ENCODE measurements at places on chromosomes 16 and 17. TPM values are rescaled to one million over a fixed set of nuclear protein-coding genes. Genes with fewer than 3 reads are reported as not detected.
A peak's percentile ranks its signal among the peaks of the same experiment; 100 is the strongest.

CDH3 gene
- total RNA-seq: 97.2 TPM

NPIPA1 gene
- total RNA-seq: 123 TPM

GINS3 gene
- 17.2 TPM for total RNA-seq

KRT32 gene
- total RNA-seq: not detected

TTYH2 gene
- total RNA-seq: 3.2 TPM

SNAI3 gene
- total RNA-seq: 3.2 TPM

TAT gene
- not detected for total RNA-seq

DNA sequence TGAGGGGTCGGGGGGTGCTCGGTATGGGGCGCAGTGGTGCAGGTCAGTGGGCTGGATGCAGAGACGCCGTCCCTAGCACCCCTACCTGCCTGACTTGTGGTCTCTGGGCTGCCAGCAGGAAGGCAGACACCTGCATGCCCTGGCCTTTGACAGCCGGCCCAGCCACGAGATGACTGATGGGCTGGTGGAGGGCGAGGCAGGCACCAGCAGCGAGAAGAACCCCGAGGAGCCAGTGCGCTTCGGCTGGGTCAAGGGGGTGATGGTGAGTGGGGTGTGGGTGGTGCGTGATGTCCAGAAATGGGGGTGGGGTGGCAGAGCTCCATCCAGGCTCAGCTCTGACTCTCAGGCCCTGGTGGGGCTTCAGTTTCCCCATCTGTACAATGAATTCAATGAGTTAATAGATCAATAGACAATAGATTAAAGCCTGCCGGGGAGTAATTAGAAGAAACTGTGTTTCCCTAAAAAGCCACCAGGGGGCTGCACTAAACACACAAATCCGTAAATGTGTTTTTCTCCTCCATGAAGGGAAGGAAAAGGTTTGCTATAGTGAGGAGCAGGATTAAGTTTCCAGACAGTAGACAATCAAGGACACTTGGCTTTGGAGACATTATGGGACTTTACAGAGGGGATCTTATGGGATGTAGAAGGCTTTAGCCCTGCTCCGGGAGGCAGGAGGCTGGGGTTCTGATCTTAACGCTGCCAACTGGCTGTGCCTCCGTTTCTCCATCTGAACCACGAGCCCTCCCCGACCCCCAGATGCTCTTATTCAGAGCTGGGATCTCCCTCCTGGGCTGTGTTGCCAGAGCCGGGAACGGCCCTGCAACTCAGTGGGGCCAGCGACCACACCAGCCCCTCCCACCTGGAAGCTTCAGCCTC is 2.2 kb downstream of the SLC12A3 start:
- H3K4me3 ChIP-seq: no peak overlapping the region
- no peak for DNase-seq
- no peaks in the 10 kb centered on the region for H3K36me3 ChIP-seq

DNA sequence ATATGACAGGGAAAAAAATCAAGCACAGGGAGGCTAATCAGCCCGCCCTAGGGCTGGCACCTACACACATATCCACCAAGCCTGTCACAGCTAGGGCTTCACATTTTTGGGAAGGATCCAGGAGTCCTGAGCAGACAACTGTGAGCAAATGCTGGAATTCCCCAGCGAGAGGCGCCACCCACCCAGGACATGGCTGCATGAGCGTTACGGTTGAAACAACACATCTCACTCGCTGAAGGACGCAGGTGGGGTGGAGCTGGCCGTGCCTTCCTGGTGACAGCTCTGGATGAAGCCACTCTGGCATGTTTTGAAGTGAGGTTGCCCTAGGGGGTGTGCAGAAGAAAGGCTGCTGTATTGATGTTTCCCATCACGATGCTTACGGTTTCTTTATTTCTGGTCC is 315.1 kb upstream of the EEF2KMT start:
- peaks cover 16% of the 10 kb centered on the region for H3K36me3 ChIP-seq
- no peak overlapping the region for H3K27ac ChIP-seq
- peak; percentile 66 for DNase-seq
- H3K27me3 ChIP-seq: no peaks in the 10 kb centered on the region
- H3K4me1 ChIP-seq: no peaks in the 10 kb centered on the region

GRCh38 chr16:81933361-81933760 is 77.9 kb downstream of the SDR42E1 start:
- H3K4me3 ChIP-seq: no peak overlapping the region
- no peak for DNase-seq
- no peaks in the 10 kb centered on the region for H3K36me3 ChIP-seq
- H3K27me3 ChIP-seq: no peaks in the 10 kb centered on the region
- no peaks in the 10 kb centered on the region for H3K4me1 ChIP-seq

DNA sequence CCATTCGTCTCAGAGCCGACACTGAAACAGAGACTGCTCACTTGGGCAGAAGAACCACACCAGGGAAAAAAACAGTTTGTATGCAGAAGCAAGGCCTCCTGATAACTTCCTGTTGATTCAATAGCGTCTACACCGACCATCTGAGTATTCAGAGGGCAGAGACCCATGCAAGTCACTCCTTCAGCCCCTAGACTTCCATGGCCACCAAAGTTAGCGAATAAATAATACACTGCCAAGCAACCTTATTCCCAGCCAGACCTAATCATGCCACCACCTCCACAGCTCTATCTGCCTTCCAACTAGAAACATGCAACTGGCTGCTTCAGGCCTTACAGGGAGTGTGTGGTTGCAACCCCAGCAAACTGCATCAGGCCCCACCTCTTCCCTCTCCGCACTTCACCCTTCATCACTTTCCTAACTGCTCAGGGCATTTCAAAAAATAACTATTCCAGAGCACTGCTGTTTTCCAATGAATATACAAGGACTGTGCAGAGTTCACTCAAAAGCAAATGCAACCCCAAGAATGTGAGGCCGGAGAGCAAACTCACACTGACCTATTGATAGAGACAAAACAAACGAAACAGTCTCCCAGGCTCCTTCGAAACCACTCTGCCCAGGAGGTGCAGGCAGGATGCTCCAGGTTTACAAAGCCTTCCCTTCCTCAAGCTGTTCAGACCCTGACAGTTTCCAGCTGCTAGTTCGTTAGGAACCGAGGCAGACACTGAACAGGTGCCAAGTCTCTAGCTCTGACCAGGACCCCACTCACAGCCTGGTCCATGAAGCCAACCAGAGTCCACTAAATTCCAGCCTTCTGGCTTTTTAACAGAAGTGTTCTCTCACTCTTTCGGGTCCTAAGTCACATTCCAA is 3.6 kb downstream of the USP7 start:
- H3K4me3 ChIP-seq: peak overlapping the region; percentile 21
- peaks cover 27% of the 10 kb centered on the region for H3K4me1 ChIP-seq
- peaks cover 8% of the 10 kb centered on the region for H3K36me3 ChIP-seq
- no peak for DNase-seq
- no peak overlapping the region for H3K27ac ChIP-seq

DNA sequence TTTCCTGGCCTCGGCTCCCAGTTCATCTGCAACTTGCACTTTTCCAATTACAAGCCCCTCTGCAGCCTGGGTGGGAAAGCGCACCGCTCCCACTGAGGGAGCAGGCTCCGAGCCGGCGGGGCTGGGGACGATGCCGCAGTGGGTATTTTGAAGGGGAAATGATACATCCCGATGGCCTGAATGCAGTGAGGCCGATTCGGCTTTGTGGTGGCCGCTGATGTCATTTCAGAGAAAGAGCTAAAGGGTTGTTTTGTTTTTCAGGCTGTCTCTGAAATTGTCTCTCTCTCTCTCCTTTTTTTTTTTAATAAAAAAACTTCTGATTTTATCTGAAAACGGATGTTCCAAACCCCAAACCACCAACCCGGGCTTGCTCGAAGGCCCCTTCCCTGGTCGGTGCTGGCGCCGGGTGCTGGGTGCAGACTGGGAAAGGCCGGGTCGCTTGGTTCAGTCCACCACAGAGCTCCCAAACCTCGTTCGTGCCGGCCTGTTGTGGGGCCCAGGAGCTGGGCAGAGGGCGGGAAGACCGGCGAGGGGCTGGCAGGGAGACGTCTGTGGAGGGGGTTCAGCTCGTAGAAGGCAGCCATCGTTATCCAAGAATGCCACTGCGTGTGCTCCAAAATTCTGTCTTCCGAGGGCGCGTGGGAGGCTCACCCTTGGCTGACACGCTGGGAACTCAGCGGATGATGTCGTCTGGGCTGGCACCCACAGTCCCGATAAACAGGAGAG is 102.8 kb downstream of the FOXL1 start:
- DNase-seq: no peak
- H3K4me3 ChIP-seq: no peak overlapping the region
- H3K36me3 ChIP-seq: peaks cover 6% of the 10 kb centered on the region
- no peaks in the 10 kb centered on the region for H3K4me1 ChIP-seq

DNA sequence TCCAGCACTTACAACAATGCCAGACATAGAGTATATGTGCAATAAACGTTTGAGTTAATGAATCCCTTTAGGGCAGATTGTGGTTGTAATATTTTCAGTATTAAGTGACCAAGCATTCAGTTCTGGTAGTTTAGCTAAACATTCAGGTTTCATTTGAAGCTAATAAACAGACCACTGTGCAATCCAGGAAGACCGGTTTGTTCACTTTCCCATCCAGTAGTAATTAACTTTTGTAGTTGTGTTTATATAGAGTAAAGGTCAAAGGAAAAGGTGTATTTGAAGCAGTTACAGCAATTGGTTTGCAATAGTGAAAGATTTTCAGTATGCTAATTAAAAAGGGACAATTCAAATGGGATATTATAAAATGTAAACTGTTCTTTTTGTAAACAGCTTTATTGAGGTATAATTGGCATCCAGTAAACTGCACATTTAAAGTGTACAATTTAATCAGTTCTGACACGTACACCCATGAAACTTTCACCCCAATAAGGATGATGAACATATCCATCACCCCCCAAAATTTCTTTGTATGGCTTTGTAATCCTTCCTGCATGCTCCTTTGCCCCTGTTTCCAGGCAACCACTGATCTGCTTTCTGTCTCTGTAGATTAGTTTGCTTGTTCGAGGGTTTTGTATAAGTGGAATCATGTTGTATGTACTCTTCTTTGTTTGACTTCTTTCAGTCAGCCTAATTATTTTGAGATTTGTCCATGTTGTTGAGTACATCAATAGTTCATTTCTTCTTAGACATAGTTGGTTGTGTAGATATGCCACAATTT is 26.3 kb downstream of the MRTFB start:
- H3K27me3 ChIP-seq: no peaks in the 10 kb centered on the region
- no peak overlapping the region for H3K4me3 ChIP-seq
- DNase-seq: no peak
- H3K36me3 ChIP-seq: peaks cover 1% of the 10 kb centered on the region

DNA sequence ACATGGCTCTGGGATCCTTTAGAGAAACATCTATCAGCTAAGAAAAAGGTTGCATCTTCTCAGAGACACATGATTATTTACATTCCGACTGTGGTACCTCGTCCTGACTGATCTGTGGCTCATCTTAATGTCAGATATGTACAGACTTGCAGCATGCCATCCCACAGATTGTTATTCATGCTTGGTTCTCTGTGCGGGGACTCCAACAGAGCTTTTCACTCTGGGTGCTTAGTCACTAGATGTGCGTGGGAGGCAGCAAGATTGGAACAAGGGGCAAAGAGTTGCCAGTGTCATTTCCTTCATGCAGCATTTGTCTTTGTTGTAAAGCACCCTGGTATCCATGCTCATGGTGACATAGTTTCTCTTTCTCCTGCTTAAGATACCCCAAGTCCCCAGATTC is 179.1 kb upstream of the CACNG5 start:
- no peak for DNase-seq
- H3K36me3 ChIP-seq: no peaks in the 10 kb centered on the region
- H3K27ac ChIP-seq: no peak overlapping the region
- H3K4me3 ChIP-seq: no peak overlapping the region
- H3K27me3 ChIP-seq: no peaks in the 10 kb centered on the region
- peaks cover 3% of the 10 kb centered on the region for H3K4me1 ChIP-seq

Measured in H9 (cell line).